ENCODE measurements at places on chromosomes 7 and 10. TPM values are rescaled to one million over a fixed set of nuclear protein-coding genes. Genes with fewer than 3 reads are reported as not detected.

- H3K36me3 ChIP-seq: no peaks in the 10 kb centered on the region
- H3K27me3 ChIP-seq: no peaks in the 10 kb centered on the region
- no peak for DNase-seq
- no peaks in the 10 kb centered on the region for H3K4me1 ChIP-seq
- H3K27ac ChIP-seq: no peak overlapping the region
- no peak overlapping the region for H3K4me3 ChIP-seq
These were observed 34.9 kb downstream of the CHST15 start for GRCh38 chr10:124058346-124059003.

GRCh38 chr10:29877793-29878491 lies 181.4 kb downstream of the JCAD start:
- no peak overlapping the region for H3K27ac ChIP-seq
- no peaks in the 10 kb centered on the region for H3K36me3 ChIP-seq

DNA sequence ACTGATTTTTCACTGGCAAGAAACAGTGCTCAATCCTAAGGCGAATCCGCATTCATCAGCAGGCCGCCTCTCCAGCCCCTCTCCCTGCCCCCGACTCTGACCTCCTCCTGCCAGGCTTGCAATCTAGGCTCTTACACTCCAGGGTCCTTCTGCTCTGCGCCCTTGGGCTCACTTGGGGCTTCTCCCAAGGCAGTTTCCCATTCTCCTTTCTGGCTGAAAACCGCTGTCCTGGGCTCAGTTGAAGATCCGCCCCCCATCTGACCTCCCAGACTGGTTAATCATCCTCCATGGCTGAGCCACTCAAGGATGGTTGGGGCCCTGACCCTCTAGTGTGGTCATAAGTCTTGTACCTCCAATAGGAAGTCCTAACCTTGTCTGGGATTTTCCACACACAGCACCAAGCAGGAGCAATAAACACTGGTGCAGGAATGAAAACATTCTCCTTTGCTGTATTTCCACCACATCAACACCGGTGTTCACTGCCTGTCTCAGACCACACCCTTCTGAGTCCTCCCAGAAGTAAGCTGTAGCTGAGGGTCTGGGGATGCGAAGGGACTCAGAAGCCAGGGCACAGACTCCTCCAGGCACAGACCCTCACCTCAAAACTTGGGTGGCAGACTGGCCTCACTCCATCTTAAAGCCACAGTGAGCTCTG lies 42.4 kb downstream of the TNS3 start:
- no peak overlapping the region for H3K27ac ChIP-seq
- peak; percentile 92 for DNase-seq
- H3K4me1 ChIP-seq: peaks cover 48% of the 10 kb centered on the region
- peaks cover 6% of the 10 kb centered on the region for H3K36me3 ChIP-seq

The RBP4 gene
- total RNA-seq: not detected

GRCh38 chr7:112481833-112482670 lies 1.3 kb downstream of the LSMEM1 start:
- peak overlapping the region; percentile 31 for H3K27ac ChIP-seq
- H3K4me3 ChIP-seq: no peak overlapping the region
- H3K4me1 ChIP-seq: peaks cover 4% of the 10 kb centered on the region
- peak; percentile 86 for DNase-seq
- no peaks in the 10 kb centered on the region for H3K27me3 ChIP-seq
- H3K36me3 ChIP-seq: peaks cover 7% of the 10 kb centered on the region

GRCh38 chr7:76507723-76508406 lies 2.5 kb upstream of the UPK3B start:
- DNase-seq: no peak
- H3K4me1 ChIP-seq: no peaks in the 10 kb centered on the region
- no peaks in the 10 kb centered on the region for H3K27me3 ChIP-seq
- H3K27ac ChIP-seq: no peak overlapping the region
- no peak overlapping the region for H3K4me3 ChIP-seq

GRCh38 chr7:1848911-1849311 lies 178.8 kb downstream of the ELFN1 start:
- H3K27me3 ChIP-seq: no peaks in the 10 kb centered on the region
- DNase-seq: no peak
- no peak overlapping the region for H3K27ac ChIP-seq
- no peaks in the 10 kb centered on the region for H3K36me3 ChIP-seq

GRCh38 chr10:18400201-18400905 lies 251.0 kb downstream of the NSUN6 start:
- H3K4me3 ChIP-seq: peak overlapping the region; percentile 24
- H3K27me3 ChIP-seq: peaks cover 3% of the 10 kb centered on the region
- peaks cover 7% of the 10 kb centered on the region for H3K4me1 ChIP-seq
- DNase-seq: peak; percentile 3
- no peaks in the 10 kb centered on the region for H3K36me3 ChIP-seq
- H3K27ac ChIP-seq: no peak overlapping the region

The ACBD7 gene
- 1.1 TPM for total RNA-seq

- no peaks in the 10 kb centered on the region for H3K36me3 ChIP-seq
- H3K27me3 ChIP-seq: peaks cover 2% of the 10 kb centered on the region
- no peak overlapping the region for H3K4me3 ChIP-seq
- no peak overlapping the region for H3K27ac ChIP-seq
- H3K4me1 ChIP-seq: no peaks in the 10 kb centered on the region
These were observed 43.1 kb upstream of the CASD1 start for GRCh38 chr7:94466516-94466915.

DNA sequence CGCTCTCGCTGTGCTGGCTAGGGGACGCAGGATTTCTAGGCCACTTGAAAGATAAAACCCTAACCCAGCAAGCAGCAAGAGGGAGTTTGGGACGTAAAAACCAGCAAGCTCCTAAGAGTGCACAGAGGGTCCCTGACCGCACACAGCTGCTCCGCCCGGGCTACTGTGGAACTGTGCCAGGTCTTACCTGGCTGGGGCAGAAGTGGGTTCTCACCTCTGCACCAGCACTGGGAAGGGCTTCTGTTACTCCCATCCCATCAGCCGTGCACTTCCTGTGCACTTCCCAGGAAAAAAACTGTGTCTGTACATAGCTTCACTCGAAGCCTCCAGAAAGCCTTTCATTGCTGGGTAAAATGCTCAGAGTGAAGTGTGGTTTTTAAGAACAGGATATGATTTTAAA lies 45.9 kb upstream of the PTF1A start:
- no peaks in the 10 kb centered on the region for H3K36me3 ChIP-seq
- no peaks in the 10 kb centered on the region for H3K27me3 ChIP-seq
- no peak for DNase-seq
